ENCODE measurements at places on chromosomes 5 and 9. TPM values are rescaled to one million over a fixed set of nuclear protein-coding genes. Genes with fewer than 3 reads are reported as not detected.

- H3K27me3 ChIP-seq: no peaks in the 10 kb centered on the region
- no peak overlapping the region for H3K4me3 ChIP-seq
- DNase-seq: no peak
- no peak overlapping the region for H3K27ac ChIP-seq
- no peaks in the 10 kb centered on the region for H3K4me1 ChIP-seq
Measured at GRCh38 chr5:67998709-67999261, 216.8 kb upstream of the PIK3R1 start.

DNA sequence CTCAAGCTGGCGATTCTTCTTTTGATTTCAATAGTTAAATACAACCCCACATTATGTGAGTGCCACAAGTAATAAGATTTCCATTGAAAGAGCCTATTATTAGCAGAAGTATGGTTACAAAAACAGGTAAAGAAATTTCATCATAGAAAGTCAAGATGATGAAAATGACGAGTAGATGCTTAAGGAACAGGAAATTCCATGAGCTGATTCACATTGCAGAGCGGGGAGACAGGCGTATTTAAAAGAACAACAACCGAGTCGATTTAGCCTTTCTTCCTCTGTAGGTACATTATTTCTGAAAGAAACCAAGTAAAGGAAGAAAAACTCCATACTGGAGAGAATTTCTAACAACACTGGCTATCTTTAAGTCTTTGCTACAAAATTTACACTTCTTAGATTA is 310.4 kb downstream of the SLF1 start:
- no peaks in the 10 kb centered on the region for H3K36me3 ChIP-seq
- no peak overlapping the region for H3K4me3 ChIP-seq
- no peak overlapping the region for H3K27ac ChIP-seq
- no peaks in the 10 kb centered on the region for H3K4me1 ChIP-seq
- H3K27me3 ChIP-seq: no peaks in the 10 kb centered on the region

DNA sequence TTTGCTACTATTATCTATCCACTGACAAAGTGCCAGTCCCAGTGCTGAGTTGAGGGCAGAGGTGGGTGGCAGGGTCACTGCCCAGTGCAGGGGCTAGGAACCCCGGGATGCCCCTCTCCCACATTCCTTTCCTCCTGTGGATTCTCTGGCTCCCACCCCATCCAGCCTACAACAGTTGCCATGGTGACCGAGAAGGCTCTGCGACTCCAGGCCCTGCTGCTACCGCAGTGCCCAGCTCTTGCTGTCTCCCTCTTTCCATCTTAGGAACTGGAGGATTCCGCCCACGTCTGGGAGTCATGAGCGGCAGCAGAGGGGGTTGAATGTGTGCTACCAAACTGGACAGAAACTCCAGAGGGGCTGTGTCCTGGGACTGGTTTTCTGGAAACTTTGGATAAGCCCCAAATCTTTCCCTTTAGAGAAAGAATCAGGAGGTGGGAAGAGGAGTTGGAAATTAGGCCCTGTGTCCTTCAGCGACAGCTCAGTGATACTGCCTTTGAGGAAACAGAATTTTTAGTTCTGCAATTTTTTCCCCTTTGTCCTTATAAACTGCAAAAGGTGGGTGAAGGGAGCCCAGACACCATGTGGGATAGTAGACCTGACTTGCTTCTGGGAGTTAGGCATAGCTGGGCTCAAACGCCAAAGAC is 20.7 kb upstream of the C5orf47 start:
- peak; percentile 61 for DNase-seq
- H3K27me3 ChIP-seq: no peaks in the 10 kb centered on the region
- H3K36me3 ChIP-seq: no peaks in the 10 kb centered on the region
- no peak overlapping the region for H3K4me3 ChIP-seq
- H3K27ac ChIP-seq: no peak overlapping the region

The KIAA0825 gene
- 0.98 TPM for total RNA-seq

GRCh38 chr5:143177263-143177983 is 226.1 kb downstream of the NR3C1 start:
- H3K27ac ChIP-seq: no peak overlapping the region
- H3K4me1 ChIP-seq: peaks cover 8% of the 10 kb centered on the region
- H3K4me3 ChIP-seq: no peak overlapping the region
- no peaks in the 10 kb centered on the region for H3K27me3 ChIP-seq

The C5orf58 gene
- 1.6 TPM for total RNA-seq

DNA sequence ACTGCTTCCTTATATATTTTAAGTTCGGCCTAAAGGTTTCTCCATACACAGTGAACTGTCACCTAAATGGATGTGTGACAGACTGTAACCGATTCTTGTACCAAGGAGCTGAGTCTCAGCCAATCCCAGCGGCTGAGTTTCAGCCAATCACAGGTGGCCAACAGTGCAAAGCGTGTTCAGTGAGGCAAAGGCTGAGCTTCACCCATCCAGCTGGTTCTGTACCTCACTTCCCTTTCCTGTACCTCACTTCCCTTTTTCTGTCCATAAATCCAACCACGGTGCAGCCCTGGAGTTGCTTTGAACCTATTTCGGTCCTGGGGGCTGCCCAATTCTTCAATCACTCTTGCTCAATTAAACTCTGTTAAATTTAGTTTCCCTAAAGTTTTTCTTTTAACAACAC is 15.7 kb upstream of the TBC1D9B start:
- no peaks in the 10 kb centered on the region for H3K36me3 ChIP-seq
- H3K27me3 ChIP-seq: no peaks in the 10 kb centered on the region
- H3K27ac ChIP-seq: no peak overlapping the region
- no peak overlapping the region for H3K4me3 ChIP-seq
- H3K4me1 ChIP-seq: no peaks in the 10 kb centered on the region

- H3K27me3 ChIP-seq: peaks cover 29% of the 10 kb centered on the region
- H3K36me3 ChIP-seq: no peaks in the 10 kb centered on the region
- H3K27ac ChIP-seq: no peak overlapping the region
- H3K4me3 ChIP-seq: peak overlapping the region; percentile 75
- H3K4me1 ChIP-seq: no peaks in the 10 kb centered on the region
Measured at GRCh38 chr5:14872070-14872989, 752 bp upstream of the ANKH start.

The OGN gene
- not detected for total RNA-seq

DNA sequence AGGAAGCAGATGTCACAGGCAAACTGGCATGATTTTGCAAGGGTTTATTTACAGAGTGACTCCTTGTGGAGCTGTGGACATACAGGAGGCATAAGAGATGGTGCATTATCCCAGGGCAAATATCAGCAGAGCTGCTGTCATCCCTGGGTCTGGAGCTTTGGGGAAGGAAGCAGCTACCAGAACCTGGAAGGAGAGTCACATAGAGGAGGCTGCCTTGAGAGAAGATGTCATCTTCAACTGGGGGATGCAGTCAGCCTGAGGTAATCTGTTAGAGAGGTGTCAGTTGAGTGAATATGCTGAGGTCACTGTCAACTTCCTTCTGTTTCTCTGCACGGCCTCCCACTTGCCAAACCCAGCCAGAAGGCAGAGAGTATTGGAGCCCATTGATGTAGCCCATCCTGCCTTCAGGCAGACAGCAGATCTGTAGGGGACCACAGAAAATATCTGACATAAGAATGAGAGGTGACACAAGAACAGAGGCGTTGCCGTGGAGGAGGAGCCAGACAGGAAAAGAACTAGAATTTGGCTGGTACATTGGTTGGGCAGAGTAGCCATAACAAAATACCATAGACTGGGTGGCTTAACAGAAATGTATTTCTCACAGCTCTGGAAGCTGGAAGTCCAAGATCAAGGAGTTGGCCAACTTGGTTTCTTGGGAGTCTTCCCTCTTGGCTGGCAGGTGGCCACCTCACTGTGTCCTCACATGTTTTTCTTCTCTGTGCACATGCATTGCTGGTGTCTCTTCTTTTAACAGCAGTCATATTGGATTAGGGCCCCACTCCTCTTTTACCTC is 102.8 kb downstream of the SNX18 start:
- H3K4me3 ChIP-seq: no peak overlapping the region
- no peak overlapping the region for H3K27ac ChIP-seq
- no peaks in the 10 kb centered on the region for H3K27me3 ChIP-seq
- no peak for DNase-seq
- no peaks in the 10 kb centered on the region for H3K4me1 ChIP-seq

DNA sequence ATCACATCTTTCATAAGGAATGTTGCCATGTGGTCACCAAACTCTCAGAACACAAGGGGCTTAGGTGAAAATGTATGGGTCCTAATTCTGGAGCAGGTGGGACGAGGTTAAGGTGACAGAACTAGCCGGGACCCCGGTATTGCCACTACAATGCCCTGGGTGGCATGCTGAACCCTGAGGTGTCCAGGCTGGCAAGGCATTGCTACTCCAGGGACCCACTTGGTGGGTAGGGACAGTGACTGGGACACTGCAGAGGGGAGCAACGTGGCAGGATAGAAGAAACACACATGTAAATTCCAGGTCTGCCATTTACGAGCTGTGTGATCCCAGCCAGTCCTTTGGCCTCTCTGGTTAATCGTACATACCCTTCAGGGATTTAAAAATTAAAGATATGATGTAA is 206.9 kb upstream of the MVB12B start:
- DNase-seq: peak; percentile 6
- H3K27me3 ChIP-seq: no peaks in the 10 kb centered on the region
- no peak overlapping the region for H3K4me3 ChIP-seq
- no peaks in the 10 kb centered on the region for H3K4me1 ChIP-seq

Data from H1 (cell line).